Lung microvascular endothelial cell (primary cell): ENCODE measurements at places on chromosomes 1 and 21.

- DNase-seq = no peak
Observed at GRCh38 chr1:234942879-234943506, 185.6 kb downstream of the TOMM20 start.

GRCh38 chr1:10528066-10529014, 53.6 kb downstream of the PEX14 start:
- DNase-seq = peak; percentile 90

DNA sequence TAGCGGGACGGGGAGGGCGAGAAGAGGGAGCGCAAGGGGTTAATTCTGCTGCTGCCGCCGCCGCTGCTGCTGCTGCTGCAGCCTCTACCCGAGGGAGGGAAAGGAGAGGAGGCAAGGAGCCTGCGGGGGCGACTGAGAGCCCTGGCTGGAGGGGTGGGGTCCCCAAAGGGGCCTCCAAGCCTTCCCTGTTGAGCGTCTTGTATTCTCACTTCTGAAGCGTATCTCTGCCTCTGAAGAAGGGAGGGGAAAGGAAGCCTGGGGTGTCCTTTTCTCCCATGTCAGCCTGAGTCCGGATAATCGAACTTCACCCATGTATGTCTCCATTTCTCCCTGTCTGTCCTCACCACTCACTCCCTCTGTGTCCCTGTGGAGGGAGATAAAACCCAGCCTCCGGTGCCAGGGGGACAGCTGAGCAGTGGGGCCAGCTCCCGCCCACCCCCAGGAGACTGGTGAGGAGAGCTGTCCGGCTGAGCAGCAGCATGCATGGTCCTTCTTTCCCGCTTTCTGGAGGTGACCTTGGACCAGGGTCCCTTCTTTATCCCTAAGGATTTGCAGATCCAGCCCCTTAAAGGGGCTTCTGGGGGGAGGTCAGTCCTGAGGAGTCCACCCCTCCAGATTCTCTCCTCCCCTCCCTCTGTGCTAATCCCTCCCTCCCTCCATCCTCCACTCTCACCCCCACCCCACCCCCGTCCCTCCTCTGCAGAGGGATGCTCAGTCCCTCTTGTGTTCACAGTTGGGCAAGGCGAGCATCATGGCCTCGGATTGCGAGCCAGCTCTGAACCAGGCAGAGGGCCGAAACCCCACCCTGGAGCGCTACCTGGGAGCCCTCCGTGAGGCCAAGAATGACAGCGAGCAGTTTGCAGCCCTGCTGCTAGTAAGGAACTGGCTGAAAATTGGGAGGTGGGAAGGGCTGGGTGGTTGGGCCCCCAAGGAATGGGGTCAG, 1.0 kb downstream of the NCDN start:
- no peak for DNase-seq

GRCh38 chr1:163922743-163923201, 601.0 kb downstream of the NUF2 start:
- no peak for DNase-seq

DNA sequence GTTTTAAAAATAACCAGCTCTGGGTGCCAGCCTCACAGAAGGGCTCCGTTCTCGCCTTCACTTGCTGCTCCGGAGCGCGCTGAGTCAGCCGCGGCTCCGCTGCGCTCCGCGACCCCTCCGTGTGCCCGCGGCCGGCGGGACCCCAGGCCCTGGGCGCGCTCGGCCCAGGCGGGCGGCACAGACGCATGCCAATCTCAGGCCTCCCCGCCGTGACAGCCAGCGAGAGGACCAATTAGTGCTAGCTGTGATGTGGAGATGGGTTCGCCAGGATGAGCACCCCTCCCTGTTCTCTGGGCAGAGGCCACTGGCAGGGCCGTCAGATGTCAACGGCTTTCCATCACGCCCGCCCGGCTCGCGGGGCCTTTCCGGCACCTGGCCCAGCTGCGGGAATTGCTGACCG, 293.8 kb downstream of the SPATA17 start:
- no peak for DNase-seq

GRCh38 chr1:145828367-145829026, 4.5 kb downstream of the POLR3C start:
- DNase-seq = peak; percentile 27

- no peak for DNase-seq
Observed at GRCh38 chr1:205922314-205922713, 20.9 kb downstream of the SLC26A9 start.

DNA sequence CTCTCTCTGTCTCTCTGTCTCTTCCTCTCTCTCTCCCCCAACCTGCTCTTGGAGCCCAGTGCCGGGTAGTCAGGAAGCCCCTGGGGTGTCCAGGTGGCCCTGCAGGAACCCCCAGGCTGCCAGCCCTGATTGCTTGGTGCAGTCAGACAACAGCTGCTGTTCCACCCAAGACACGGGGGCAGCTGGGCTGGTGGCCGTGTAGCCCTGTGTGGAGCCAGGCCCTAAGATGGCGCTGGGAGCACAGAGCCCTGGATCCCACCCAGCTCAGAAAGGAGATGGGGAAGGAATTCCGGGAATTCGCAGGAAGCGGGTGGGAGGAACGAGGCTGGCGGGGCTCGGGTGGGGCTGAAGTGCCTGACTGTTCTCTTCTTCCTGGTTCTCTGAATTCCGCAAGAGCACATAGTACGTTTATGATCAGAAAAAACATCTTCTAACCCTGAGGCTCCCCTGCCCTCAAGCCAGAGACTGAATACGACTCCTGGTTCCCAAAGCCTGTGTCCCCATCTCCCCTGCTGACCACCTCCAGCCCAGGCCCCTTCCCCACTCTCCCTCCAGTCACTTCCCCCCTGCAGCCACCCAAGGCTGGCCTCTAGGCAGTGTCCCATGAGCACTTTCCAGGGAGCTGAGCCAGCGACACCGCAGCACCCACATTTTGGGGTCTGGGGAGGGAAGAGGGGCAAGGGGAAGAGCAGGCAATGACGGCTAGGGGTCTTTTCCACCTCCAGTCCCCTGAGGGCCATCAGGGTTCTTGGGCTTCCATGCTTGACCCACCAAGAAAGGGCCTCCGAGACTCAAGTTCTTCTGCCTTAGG, 55.0 kb downstream of the WNT9A start:
- DNase-seq = no peak

DNA sequence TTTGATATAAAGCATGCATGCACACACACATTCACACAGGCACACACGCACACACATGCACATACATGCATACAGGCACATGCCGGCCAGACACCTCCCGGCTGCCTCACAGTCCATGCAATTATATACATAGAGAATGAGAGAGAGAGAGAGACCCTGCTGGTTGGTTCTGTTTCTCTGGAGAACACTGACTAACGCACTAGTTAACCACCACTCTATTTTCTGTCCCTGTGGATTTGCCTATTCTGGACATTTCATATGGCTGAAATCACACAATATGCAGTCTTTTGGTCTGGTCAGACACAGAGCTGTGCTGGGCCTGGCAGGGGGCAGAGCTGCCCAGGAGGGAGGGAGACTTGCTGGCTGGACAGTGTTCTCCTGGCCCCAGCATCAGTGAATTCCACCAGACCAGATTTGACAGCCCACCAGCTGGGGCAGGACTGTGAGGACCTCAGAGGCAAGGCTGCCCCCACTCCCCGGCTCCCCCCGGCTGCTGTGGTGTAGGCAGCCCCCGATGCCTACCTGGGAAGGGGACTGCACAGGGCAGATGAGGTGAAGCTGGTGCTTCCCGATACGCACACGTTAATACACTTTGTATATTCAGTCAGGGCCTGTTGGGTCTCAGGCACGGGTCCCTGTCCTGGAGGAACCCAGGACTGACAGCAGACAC, 152.2 kb downstream of the NPHP4 start:
- no peak for DNase-seq

GRCh38 chr1:180836449-180836848, 76.2 kb upstream of the KIAA1614 start:
- no peak for DNase-seq

DNA sequence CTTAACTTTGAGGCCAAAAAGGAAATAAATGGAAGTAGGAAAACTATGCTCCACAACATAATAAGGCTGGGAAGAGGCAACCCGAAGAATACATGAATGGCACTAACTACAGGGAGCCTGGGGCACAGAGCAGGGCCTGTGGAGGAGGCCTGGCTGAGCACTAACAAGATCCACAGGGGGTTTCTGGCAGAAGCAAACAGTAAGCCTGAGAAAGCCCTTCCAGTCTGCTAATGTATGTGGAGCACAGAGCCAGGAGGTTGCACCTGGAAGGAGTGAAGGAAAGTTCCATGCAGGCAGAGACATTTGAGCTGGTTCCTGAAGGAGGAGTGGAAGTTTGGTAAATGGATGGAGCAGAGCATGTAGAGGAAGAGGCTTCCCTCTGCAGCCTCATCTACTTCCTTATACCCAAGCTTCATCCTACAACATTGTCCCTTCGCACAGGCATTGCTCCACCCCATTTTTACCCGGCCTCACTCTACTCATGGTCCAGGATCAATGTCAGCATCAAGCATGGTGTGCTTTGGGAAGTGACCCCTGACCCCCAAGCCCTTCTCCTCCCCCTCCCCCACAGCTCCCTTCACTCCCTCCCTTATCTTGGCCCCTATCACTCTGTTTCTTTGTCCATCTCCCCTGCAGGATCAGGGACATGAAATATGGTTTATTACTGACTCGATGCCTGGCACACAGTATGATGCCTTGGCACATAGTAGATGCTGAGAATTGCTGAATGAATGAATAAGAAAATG, 23.3 kb downstream of the SHISA4 start:
- no peak for DNase-seq

DNA sequence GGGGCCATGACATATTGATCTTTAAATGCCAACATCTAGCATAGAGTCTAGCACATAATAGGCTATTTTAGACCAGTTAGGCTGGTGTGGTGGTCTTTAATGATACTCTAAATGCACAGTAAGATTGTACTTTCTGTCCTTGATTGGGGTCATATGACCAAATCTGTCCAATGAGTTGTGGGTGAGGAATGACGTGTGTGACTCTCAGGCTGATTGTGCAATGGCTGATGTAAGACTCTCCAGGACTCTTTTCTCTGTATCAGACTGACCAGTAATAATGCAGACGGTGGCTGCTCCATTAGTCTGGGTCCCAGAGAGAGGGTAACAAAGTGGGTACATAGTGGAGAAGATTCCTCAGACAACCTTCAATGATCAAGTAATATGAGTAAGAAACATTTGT, 541.6 kb upstream of the CAMK1G start:
- no peak for DNase-seq

DNA sequence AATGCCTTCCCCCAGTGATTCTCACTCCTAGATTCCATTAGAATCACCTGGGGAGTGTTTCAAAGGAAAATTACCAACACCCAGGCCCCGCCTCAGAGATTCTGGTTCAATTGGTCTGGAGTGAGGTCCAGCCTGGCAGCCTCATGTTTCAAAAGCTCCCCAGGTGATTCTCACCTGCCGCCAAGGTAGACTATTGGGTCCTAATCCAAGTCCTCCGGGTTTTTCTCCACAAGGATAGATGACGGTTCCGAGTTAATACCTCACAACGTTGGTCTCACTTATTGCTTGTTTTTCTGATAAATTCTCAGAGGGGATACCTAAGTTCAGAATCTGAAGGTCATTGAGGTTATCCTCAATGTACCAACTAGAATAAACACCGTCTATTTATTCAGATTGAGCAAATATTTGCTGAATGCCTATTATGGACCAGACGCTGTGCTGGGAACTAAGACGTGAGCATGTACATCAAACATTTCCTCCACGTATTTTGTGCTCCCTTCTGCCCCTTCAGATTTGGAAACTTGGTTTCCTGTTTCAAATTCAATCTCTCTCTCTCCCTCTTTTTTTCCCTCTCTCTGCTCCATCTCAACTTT, 97.5 kb downstream of the SEC16B start:
- DNase-seq = no peak

DNA sequence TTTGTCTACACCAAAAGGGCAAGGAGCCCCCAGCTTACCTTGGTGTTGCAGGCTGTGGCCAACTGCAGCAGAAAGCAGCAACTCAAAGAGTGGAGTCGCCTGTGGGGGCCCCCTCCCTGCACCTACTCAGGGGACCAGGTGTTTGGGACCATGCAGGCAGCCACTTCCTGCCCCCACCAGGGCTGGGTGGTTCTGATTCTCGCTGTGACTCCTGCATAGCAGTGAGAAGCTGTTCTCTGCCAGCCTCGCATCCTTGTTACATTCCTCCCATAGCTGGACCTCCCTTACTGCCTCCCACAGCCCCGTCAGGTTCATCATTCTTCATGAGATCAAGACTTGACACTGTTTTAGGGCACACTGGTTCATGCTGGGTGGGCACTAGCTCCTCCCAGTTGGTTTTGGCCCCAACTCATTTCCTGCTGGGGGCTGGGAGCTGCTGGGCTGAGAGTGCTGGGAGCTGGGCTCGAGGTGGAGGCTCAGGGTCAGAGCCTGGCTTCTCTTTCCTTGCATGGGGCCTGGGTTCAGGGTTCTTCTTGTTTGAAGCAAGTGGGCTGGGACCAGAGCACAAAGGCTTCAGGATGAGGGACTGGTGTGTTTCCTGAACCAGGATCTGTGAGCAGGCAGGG, 146.9 kb upstream of the C1orf174 start:
- DNase-seq = no peak

GRCh38 chr1:85334962-85335361, 58.5 kb upstream of the BCL10 start:
- DNase-seq = no peak

DNA sequence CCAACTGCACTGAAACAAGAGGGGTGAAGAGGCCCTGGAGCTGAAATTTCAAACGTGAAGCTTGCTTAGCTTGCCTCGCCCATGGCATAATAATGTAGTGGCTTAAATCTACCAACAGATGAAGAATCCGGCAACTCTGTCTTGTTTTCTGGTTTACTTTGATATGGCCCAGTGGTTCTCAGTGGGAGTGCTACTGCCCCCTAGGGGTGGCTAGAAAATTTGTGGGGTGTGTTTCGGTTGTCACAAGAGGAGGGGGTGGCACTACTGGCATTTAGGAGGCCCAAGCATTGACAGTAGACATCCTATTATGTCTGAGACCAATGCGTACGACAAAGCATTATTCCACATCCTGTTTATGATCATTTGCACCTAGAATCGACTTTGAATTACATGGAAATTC, 51.9 kb upstream of the C8B start:
- peak; percentile 18 for DNase-seq

DNA sequence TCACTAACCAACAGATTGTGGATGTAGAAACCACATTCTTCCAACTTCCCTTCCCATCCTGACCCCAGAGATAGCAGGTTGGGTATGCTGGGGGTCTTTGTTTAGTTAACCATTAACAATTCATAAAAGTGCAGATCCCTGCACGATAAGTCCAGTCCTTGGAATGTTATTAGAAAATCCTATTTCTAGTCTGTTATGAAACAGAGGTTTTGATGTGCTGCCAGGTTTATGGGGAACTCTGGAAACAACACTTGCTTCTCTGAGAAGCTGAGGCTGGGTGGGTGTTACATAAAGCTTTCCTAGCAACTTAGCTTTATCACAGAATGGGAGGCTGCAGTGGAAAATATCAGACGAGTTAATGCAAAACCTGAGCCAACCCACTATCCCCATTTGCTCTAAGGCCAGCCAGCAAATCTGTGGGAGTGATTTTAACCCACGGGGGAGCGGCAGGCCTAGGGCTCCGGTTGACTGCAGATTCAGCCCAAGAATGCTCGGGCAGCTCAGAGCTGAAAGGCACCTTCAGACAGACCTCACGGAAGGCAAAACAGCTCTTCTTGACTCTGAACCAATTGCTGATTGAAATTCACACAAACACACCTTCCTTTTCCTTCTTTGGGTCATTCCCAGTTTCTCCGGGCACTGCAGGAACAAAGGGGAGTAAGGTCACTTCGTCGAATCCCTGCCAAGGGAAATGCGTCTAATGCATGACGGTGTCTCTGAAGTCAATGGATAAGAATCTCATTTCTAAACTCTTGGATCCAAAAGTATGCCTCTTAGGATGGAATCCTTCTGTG, 111.7 kb upstream of the IRF2BP2 start:
- DNase-seq = peak; percentile 95

- DNase-seq = peak; percentile 85
Observed at GRCh38 chr1:59061876-59062275, 235.0 kb upstream of the FGGY start.
